Activated T-helper 1 cell treated with anti-CD3 and anti-CD28 coated beads, Interleukin-2, amount 50 U/mL, for 16 hours (primary cell): ENCODE measurements at places on chromosomes 5 and 9.

GRCh38 chr5:176624938-176625337 lies 5.4 kb downstream of the SNCB start:
- no peak for DNase-seq

DNA sequence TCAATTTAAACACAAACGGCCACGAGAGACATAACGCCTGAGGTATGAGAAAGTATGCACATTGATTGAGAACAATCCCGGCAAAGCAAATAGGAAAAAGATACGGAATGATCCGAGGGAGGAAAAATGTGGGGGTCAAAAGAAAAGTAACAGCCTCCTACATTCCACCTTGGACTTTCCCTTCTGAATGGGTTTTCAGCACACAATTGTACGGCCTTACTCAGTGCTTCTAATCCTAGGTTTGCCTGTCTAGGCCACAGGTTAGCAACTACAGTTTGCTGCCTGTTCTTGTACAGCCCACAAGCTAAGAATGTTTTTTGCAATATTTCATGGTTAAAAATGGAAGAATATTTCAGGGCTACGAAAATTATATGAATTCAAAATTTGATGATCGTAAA lies 46.2 kb upstream of the RNF20 start:
- DNase-seq: no peak

- no peak for DNase-seq
Measured at GRCh38 chr5:25150819-25151218, 506.0 kb upstream of the CDH10 start.

DNA sequence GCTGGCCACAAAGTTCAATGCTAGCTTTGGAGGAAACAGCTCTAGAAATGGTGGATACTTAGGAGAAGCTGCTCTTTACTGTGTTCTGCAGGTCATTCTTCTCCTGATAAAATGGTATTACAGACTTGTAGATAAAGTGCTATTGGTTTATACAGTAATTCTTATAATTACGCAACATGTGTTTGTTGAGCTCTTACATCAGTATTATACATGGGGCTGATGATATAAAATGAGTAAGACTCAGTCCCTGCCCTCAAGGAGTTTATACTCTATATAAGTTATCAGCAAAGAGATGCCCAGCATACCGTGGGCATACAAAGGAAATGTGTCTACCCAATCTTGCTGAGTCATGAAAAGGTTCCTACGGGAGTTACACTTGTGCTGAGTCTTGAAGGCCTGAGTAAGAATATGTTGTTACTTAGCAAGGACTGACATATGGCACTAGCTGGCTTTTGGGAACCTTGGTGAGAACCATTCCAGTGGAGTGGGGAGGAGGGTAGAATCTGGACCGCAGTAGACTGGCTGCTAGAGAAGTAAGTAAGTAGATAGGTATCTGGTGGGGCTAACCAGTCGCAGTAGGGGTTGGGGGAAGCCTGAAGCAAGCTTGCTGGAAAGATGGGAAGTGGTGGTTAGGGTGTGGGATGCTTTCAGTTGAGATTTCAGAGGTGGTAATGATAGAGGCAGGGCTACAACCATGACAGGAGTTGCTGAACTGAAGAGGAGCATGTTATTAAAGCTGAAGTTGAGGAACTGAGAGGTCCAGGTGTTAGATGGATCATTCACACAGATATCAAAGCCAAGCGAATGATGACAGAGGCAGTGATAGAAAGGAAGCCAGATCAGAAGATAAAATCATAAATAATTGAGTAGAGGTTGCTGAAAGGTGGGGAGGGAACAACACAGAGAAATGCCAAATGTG lies 11.1 kb upstream of the TTC23L start:
- DNase-seq: no peak

DNA sequence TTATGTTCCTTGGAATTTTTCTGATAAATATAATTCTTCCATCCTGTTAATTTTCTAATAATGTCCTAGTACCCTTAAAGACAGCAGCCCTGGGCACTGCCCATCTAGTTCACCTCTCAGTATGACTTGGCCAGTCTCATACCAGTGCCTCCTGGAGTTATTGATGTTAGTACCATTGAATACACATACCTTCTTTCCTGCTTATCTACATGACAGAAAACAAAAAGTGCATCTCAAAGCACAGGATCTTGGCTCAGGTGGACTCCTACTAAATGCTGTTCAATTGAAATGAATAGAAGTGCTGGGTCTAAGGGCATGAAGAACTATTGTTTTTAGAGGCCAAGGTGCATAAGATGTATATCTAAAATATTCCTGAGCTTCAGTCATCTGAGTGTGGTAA lies 669.7 kb downstream of the NR2F1-AS1 start:
- no peak for DNase-seq

DNA sequence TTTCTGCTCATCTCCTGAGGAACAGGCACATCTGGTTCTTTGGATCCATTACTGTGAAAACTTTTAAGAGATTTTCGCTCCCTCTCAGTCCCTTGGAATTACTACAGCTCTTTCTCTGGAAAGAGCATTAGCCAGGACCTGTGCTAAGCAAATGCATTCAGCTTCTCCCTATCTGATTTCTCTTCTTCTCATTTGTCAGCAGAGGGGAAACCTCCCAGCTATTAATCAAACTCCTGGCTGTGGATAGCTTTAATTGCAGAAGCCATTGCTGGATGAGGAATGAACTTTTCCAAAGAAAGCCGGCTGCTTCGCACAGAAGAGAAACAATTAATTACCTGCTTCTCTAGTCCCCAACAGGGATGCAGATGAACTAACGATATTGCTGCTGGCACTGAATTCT lies 37.9 kb downstream of the TLR4 start:
- DNase-seq: no peak

DNA sequence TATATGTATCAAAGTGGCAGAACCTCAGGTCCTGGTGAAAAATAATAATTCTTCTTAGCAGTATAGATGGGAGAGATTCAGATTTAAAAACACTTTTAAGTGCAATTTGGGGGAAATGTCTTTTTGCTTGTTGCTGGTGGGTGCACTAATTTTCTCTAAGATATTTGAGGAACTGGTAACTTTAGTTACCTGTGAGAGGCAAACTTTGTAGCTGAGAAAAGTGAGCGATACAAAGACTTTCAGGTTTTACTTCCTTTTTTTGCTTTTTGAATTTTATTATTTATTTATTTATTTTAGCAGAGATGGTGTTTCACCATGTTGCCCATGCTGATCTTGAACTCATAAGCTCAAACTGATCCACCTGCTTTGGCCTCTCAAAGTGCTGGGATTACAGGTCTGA lies 303.1 kb upstream of the PTGER4 start:
- DNase-seq: no peak

GRCh38 chr5:73422164-73422563 lies 26.4 kb downstream of the FOXD1 start:
- no peak for DNase-seq

DNA sequence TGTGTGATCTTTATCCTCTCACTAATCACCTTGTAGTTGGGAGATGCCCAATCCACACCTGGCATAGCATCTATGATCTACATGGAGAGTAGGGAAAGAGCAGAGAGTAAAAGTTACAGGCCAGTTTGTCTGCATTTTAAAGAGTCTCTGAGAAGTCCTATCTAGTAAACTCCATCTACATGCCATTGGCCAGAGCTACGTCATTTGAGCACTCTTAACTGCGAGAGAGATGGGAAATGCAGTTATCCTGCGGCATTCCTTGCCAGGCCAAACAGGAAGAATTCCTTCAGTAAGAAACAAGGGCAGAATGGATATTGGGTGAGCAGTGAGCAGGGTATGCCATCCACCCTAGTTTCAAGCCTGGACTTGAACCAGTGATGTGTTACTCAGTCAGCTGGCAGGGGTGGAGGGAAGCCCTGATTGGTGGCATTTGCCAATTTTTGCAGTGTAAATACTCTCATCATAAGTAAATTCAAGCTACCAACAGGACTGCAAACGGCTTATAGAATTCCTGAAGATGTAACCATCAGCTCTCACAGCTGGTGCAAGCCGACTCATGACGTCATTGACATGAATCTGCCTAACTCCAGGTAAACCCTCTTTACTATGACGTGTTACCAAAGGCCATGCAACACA lies 156.8 kb upstream of the MSX2 start:
- DNase-seq: no peak

- no peak for DNase-seq
Measured at GRCh38 chr5:140595538-140596300, 31.1 kb downstream of the SLC35A4 start.

- DNase-seq: no peak
Measured at GRCh38 chr5:16936150-16936988, at the start of gene MYO10. MYO10 (minus strand) TSS chr5:16936288; CDS start chr5:16935808, 480 bp downstream.

GRCh38 chr5:56306433-56307150 lies 73.5 kb upstream of the ANKRD55 start:
- DNase-seq: no peak

- DNase-seq: no peak
Measured at GRCh38 chr9:128251732-128252100, 24.1 kb downstream of the GOLGA2 start.

GRCh38 chr5:151721087-151721646 lies 34.5 kb upstream of the SPARC start:
- no peak for DNase-seq
